Activated CD4-positive, alpha-beta T cell treated with anti-CD3 and anti-CD28 coated beads, Interleukin-2, amount 10 ng/mL, durations not matched to agents 7 days and 5 days (primary cell): ENCODE measurements at places on chromosomes 1 and 21. TPM values are rescaled to one million over a fixed set of nuclear protein-coding genes. Genes with fewer than 3 reads are reported as not detected.
A peak's percentile ranks its signal among the peaks of the same experiment; 100 is the strongest.

- DNase-seq, result no peak
Observed at GRCh38 chr1:234231061-234231892, 142.0 kb upstream of the COA6 start.

- peak; percentile 60 for DNase-seq
Observed at GRCh38 chr1:155083865-155084721, 5.5 kb downstream of the EFNA3 start.

DNA sequence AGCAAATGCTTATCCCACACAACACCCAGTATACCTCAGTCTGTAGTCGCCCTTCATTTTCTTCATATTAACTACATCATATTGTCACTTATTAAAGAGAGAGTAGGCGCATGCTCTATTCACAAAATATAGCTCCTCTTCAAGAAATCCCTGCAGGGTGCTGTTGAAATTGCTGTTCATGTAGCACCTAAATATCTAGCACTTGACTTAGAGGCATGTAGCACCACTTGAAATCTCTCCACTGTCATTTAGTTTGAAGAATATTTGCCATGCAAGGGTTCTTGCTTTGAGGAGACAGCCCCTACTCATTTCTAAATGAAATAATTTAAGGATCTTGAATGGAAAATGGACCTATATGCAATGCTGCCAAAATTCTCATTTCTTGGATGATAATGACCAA lies 20.9 kb upstream of the LRRC8B start:
- DNase-seq, result no peak

DNA sequence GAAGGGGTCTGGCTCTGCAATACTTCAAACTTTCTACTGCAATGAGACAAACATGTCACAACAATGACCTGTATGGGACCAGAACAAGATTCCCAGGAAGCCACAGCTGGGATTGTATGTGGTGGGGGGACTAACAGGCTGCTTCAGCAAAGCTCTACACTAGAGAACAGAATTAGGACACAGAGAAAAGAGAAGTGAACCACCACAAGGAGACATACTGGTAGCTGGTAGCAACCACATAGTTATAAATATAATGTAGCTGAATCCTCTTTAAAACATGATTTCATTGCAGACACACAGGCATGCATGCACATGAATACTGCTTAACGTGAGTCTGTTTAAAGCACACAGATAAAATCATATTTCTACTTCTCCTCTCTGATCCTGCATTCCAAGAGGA lies 3.5 kb upstream of the ILDR2 start:
- no peak for DNase-seq

DNA sequence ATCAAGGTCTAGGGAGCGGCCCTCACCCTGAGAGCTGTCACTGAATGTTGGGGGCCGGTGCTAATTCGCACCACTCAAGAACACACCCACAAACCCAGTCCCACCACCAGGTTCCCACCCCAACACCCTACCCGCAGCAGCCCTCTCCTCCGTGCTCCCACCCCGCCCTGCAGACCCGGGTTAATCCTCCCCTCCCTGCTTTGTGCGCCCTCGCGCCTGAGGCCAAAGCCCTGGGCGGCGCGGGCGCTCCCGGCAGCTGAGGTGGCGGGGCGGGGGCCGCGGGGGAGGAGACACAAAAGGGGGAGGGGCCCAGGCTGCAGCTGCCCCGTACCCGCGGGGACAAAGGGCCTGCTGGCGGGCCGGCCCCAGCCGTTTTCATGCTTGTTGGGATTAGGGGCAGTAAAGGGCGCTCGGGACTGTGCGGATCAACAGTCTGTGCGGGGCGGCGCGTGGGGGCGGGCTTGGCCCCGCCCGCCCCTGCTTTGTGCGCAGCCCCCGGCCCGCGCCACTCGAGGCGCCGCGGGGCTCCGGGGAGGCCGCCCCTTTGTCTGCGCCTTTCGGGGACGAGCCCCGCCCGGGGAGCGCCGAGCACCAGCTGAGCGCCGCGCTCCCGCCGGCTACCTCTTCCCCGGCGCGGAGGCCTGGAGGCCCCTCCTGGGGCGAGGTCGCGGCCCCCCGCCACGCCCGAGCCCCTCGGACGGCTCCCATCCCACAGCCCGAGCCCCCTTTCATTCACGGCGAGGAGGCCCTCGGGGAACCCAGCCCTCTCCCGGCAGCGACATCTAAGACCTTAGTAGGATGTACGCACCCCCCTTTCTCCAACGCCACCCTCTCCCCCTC lies 10.9 kb downstream of the C1orf216 start:
- peak; percentile 21 for DNase-seq

GRCh38 chr1:228213917-228214808 lies 6.3 kb downstream of the OBSCN start:
- DNase-seq, result no peak

GRCh38 chr1:43368646-43369020 lies 822 bp upstream of the ELOVL1 start:
- no peak for DNase-seq

- DNase-seq, result no peak
Observed at GRCh38 chr21:31801551-31802219, 69.8 kb upstream of the SCAF4 start.

DNA sequence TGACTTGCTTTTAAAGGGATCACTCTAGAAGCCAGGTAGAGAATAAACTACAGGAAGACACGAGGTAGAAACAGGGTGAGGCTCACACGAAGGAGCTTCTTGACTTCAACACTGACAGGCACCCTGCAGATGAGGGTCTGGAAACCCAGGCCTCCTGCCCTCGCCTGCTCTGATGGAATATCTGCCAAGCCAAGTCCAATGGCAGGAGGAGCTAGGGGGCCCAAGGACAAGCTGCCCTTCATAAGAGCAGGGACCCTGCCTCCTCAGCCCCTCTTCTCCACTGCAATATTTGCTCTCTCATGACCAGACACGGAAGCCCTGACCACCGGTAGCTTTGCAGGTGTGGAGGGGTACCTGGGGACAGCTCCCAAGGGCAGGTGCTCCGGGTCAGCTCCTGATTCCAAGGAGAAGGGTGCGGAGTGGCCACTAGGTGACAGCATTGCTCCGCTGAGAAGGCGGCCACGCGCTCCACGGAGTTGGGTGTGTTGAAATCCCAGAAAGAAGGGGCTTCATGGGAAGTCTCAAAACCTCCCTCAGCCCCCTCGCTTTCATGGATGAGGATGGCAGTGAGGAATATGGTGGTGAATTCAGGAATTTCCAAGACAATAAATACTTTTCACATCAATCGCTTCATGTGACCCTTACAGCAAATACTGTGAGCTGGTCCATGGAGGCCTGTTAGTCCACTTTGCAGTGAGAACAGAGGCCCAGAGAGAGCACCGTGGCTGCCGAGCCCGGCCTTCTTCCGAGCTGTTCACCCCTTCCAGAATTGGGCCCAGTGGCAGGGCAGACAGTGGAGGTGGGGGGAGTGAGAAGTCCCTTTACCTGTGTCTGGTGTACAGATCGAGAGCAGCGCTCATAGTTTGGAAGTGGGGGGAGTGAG lies 33.2 kb upstream of the PAX7 start:
- peak; percentile 55 for DNase-seq

GRCh38 chr1:193676996-193677549 lies 490.7 kb upstream of the B3GALT2 start:
- no peak for DNase-seq

- no peak for DNase-seq
Observed at GRCh38 chr1:117122330-117123025, 929 bp upstream of the TRIM45 start.

GRCh38 chr21:22889445-22889844 lies 1891.2 kb downstream of the NCAM2 start:
- DNase-seq, result no peak

GRCh38 chr1:8903410-8903809 lies 24.9 kb upstream of the ENO1 start:
- no peak for DNase-seq

DNA sequence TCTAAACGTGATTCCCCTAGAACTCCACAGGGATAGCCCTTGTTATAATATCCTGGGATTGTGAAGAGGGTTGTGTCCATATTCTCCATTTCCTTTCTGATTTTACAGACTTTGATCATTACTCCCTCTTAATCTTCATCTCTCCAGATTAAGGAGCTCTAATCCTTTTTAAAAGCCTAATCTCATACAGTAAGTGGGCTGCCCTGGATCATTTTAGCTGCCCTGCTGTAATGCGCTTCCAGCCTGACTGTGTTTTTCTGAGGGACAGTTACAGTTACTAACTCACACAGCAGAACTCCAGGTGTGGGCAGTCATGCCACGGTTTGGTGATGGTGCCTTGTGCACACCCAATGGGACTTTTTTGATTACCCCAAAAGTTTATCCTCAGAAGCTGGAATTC lies 33.5 kb downstream of the PROX1 start:
- DNase-seq, result no peak

GRCh38 chr1:9249534-9250410 lies 15.2 kb downstream of the H6PD start:
- DNase-seq, result peak; percentile 45

GRCh38 chr1:63116016-63116415 lies 206.4 kb upstream of the FOXD3 start:
- DNase-seq, result no peak

GRCh38 chr1:226722901-226723656 lies 16.0 kb downstream of the ITPKB start:
- DNase-seq, result no peak

- no peak for DNase-seq
Observed at GRCh38 chr1:72018562-72018961, 263.8 kb downstream of the NEGR1 start.

DNA sequence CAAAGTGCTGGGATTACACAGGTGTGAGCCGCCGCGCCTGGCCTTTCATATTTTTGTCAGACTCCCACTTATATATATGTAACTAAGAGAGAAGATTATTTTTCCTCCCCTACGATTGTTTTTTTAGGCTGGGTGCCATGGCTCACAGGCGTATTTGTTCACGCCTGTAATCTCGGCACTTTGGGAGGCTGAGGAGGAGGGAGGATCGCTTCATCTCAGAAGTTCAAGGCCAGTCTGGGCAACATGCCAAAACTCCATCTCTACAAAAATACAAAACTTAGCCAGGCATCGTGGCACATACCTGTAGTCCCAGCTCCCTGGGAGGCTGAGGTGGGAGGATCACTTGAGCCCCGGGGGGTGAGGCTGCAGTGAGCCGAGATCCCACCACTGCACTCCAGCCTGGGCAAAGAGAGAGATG lies 23.9 kb upstream of the ITLN2 start:
- DNase-seq, result no peak

GRCh38 chr1:29803486-29803885 lies 567.2 kb downstream of the PTPRU start:
- no peak for DNase-seq

- no peak for DNase-seq
Observed at GRCh38 chr1:204438628-204439027, 27.0 kb upstream of the PPP1R15B start.

GRCh38 chr1:201649761-201650622 lies 111.1 kb downstream of the NAV1 start:
- no peak for DNase-seq

- no peak for DNase-seq
Observed at GRCh38 chr1:117150316-117150715, 28.8 kb upstream of the TRIM45 start.

DNA sequence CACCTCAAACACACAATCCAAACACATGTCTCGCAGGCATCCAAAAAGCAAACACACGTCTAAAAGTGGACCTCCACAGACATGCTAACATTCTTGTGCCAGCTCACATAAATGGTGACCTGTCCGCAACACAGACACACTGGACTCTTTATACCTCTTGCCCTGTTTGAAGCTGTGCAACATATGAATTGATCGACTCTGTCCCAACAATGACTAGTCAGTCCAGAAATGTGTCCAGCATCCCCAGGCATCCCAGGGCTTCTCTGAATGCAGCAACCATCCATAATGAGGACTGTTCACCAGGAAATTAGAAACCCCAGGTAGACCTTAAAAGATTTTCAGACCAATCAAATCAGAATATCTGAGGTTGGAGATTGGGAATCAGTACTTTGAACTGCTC lies 3.2 kb downstream of the DDR2 start:
- no peak for DNase-seq

DNA sequence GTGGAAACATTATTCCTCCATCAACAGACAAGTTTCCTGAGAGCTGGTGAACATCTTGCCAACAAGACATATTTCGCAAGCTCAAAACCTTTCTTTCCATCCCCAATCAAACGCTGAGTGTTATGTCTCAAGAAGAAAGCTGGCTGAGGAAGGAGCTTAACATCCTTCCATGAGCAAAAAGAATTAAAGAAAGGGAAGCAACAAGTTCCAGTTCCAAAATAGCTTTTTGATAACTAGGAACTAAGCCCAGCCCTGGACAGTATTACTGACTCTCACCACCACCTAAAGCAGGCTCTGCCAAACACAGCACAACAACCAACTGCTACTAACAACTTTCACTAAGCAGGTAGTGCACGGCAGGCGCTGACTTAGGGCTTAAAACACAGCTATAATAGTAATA lies 50.2 kb downstream of the CAPZB start:
- DNase-seq, result no peak

- no peak for DNase-seq
Observed at GRCh38 chr1:174497478-174497877, 49.7 kb downstream of the GPR52 start.

- DNase-seq, result no peak
Observed at GRCh38 chr1:30683699-30684098, 39.7 kb downstream of the MATN1 start.

DNA sequence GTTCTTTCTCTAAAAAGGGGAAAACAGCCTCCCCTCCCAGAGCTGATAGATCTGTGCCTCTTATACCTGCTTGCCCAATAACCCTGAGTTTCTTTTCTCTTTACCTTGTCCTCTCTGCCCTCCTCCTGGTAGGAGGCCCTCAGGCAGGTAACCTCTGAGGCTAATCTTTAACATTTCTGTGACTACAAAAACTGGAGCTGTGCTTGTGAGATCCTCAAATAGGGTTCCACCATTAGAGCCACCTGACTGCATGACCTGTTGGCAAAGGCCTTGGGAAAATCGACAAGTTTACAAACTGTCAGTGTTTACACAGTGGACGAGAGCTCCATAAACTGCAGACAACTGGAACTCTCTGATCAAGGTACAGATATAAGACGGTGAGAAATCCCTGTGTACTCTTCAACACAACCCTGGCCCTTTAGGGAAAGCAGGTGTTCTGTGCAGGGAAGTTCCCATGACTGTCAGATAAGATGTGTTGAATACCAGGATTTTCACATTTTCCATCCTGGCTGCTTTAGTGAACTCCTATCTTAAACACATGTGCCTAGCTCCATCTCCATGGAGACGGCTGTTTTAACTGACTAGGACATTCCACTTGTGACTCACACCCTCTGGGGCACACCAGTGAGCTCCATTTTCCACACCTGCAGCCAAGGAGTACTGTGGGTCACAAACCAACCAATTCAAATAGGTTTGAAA lies 38.3 kb downstream of the ECE1 start:
- DNase-seq, result no peak

Gene ITLN2
- total RNA-seq, result not detected

Gene ORC1
- 36.7 TPM for total RNA-seq

Gene FLG2
- not detected for total RNA-seq

Gene CD1D
- not detected for total RNA-seq

Gene ZNF695
- total RNA-seq, result 0.17 TPM

Gene SLC45A1
- 0.32 TPM for total RNA-seq

Gene CFAP107
- not detected for total RNA-seq

Gene PLEKHN1
- 3.2 TPM for total RNA-seq

Gene NID1
- not detected for total RNA-seq

Gene GCSAML
- not detected for total RNA-seq
